ENCODE measurements at places on chromosomes 1 and 21.

GRCh38 chr1:234400773-234401172 is 27.5 kb downstream of the COA6 start:
- DNase-seq = no peak

GRCh38 chr1:156616463-156616862 is 2.8 kb upstream of the HAPLN2 start:
- no peak for DNase-seq

- DNase-seq = no peak
These were observed 39.6 kb upstream of the KIF21B start for GRCh38 chr1:201063145-201063544.

DNA sequence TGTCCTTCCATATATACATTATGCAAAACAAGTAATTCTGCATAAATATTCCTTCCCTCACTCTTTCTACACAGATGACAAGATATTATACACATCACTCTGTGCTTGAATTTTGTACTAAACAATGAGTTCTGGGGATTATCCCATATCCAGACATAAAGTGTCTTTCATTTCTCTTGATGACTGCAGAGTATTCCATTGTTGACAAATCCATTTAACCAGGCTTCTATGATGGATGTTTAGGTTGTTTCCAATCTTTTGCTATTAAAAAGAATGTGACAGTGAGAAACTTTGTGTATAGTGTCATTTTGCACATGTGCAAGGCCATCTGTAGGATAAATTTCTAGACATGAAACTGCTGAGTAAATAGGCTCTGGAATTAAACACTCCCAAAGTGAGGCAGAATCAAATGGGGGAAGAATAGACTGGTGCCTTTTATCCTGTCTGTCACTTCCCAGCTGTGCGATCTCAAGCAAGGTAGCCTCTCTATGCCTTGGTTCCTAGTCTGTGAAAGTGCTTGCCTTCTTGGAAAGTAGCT is 29.9 kb upstream of the ATP2B4 start:
- no peak for DNase-seq

DNA sequence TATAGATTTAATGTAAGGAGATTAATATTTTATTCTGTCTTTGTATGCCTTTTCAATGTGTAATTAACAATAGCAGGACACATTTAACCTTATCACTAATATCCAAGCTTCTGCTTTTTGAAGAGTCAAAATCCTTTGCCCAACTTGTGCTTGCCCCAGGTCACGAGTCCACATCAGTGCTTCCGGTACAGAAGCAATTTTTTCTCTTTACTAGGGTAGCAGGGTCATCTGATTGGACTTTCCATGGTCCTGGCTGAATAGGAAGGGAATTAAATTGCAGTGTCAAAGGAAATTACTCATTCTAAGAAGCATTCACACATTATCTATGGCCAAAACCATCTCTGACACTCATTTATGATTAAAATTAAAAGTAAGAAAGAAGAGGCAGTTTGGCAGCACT is 460.5 kb upstream of the ADGRL2 start:
- DNase-seq = no peak

DNA sequence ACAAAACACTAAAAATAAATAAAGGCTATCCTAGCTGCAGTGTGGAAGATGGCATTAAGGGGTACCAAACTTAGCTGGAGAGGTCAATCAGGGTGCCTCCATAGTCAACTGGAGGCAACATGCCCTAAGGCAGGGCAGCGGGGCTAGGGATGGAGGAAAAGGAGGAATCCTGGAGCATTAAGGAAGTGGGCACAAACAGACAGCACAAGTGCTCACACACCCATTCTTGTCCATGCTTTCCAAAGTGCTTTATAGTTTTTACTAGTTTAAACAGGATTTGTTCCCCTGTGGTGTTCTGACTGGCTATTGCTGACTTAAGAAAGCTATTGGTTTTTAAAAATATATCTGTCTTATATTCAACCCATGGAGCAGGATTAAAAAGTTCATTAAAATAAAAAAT is 33.3 kb downstream of the TCEANC2 start:
- no peak for DNase-seq

DNA sequence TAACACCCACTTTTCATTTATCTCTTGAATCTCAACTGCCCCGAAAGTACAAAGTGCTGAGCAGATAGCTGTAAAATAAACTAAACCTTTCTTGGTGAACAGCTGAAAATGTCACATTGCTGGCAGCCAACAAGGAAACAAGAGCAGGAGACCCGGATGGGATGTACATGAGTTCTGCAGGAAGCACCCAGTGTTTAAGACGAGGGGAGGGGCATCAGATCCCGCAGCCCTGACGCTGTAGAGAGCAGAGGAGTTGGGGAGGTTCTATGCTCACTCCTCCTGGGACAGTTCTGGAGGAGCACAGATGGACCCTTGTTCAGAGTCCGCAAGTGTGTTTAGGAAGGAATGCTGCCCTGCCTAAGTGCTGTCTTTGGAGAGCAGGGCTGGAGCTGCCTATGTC is 32.0 kb upstream of the EPHA8 start:
- DNase-seq = no peak
